ENCODE measurements at places on chromosomes 3 and 15.

DNA sequence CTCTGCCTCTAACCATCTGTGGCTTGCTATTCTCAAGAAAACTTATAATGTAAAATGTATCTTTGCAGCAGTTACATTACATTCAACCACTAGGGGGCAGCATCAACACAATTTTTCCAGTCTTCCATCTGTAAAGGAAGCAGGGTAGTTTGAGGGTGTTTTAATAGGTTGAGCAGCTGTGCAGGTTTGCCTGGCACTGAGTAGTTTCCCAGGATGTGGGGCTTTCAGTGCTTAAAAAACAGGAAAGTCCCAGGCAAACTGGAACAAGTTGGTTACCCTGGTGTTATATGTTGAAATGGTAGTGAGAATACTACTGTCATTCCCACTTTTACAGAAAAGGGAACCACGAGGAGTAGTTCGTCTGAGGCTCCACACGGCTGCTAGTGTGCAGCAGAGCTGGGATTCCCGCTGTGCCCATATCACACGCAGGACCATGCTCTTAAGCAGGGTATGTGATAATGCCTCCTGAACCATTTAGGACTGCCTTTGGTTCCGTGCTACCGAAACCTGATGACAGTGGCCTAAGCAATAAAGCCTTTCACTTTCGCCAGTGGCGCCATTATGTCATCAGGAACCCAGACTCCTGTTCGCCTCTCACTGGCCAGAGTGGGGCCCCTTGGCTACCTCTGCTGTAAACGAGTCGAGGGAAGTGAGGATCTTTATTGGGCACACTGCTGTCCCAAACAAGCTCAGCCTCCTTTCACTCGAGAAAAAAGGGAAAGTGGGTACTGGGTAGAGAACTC lies 64.7 kb upstream of the ZBTB38 start:
- DNase-seq = peak; percentile 34

DNA sequence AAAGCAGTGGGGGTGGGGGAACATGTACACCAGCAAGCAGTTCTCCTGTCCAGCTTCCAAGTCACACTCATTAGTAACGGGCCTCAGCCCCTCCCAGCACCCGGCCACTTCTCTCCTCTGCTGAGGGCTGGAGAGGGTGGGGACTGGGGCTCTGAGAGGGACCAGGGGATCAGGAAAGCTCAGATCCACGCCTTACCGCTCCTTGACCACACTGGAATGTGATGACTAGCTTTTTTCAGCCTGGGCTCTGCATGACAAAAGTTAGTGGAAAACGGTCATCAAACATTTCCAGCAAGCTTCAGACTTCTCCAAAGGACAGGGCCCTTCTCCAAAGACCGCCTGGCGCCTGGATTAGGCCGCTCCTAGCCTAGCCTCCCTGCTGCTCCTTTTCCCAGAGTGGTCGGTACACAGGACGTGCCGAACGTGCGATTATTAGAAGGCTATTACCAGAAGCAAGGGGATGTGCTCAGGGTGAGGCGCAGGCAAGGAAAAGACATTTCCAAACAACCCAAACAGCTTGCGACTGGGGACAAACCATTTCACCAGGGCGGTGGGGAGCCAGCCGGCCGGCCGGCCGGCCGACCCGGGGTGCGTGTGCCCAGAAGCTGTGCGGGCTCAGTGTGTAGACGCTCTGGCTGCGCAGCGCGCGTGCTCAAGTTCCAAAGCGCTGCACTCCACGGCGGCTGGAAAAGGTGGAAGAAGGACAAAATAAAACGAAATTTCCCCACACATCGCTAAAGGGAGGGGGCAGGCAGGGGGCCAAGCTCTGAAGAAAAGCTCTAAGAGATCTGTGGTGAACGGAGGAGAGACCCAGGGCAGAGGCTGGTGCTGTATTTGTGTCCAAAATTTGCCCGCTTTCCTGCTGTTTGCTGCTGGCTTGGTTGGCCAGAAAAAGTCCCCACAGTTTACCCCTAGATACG lies 51.0 kb upstream of the SSR3 start:
- DNase-seq = no peak

- DNase-seq = no peak
Observed at GRCh38 chr3:129106320-129106719, 15.3 kb downstream of the RAB43 start.

- no peak for DNase-seq
Observed at GRCh38 chr15:38509152-38509551, 55.2 kb downstream of the FAM98B start.

GRCh38 chr15:34109797-34110663 lies 8.1 kb downstream of the PGBD4 start:
- DNase-seq = no peak

- no peak for DNase-seq
Observed at GRCh38 chr3:16536996-16537395, 23.5 kb upstream of the RFTN1 start.

DNA sequence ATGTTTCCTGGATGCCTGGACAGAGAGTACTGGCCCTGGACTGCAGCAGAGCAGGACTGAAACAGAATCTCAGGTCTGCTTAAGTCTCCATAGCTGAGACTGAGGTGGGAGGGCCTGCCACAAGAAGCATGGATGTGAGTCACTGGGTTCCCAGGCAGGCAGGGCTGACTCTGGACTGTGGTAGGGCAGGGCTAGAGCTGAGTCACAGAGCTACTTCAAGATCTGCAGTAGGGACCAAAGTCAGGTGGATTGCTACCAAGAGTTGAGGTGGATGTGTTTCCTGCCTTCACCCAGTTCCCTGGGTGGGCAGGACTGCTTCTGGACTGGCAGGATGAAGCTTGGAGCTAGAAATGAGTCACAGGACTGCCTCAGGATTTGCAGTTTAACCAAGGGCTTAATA lies 282.9 kb downstream of the AGBL1 start:
- DNase-seq = peak; percentile 9

- no peak for DNase-seq
Observed at GRCh38 chr15:47484059-47484458, 233.2 kb upstream of the SEMA6D start.

- DNase-seq = no peak
Observed at GRCh38 chr15:79513940-79514339, 81.8 kb downstream of the MINAR1 start.

GRCh38 chr3:156492801-156493261 lies 62.1 kb downstream of the SSR3 start:
- no peak for DNase-seq

DNA sequence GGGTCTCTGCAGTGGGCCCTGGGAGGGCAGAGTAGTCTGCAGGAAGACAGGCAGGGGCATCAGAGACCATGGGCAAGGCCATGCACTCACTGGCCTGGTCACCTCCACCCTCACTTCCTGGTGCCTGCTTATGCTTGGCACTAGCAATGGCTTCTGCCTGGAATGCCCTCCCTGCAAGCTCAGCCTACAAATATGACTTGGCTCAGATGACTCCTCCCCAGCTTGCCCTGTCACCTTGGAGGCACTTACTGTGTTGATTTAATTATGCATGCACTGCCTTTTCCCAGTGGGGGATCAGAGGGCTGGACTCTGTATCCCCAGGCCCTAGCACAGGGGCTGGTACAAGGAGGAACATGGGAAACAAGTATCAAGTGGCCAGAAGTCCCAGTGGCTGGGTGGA lies 7.8 kb downstream of the C3orf18 start:
- no peak for DNase-seq

DNA sequence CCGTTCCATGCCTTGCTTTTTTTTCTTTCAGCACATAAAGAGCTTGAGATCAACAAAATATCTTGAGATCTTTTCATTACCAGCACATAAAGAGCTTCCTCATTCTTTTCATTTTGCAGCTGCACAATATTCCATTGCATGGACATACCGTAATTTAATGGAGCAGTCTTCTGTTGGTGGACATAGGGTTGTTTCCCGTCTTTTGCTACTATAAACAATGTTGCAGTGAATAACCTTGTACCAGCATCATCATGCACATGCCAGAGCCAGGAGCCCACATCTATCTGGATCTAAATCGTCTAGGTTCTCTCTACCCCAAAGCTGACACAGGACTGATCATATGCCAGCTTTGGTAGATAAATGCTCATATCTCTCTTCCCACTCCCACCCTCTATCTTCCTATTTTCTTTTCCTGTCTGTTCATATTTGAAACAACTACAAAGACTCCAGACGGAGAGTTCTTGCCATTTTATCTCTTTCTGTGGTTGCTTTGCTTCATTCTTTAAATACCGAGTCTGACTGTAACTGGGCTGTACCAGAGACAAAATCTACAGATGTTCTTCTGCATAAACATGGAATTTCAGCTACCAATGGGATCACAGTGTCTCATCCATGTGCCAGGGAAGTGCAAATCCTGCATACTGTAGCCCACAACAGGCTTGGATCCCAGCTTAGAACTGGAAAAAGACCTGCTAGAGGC lies 47.1 kb upstream of the AKAP13 start:
- no peak for DNase-seq

GRCh38 chr15:100116416-100117190 lies 225.2 kb downstream of the ADAMTS17 start:
- no peak for DNase-seq

GRCh38 chr15:66865622-66866611 lies 163.9 kb downstream of the SMAD6 start:
- no peak for DNase-seq

DNA sequence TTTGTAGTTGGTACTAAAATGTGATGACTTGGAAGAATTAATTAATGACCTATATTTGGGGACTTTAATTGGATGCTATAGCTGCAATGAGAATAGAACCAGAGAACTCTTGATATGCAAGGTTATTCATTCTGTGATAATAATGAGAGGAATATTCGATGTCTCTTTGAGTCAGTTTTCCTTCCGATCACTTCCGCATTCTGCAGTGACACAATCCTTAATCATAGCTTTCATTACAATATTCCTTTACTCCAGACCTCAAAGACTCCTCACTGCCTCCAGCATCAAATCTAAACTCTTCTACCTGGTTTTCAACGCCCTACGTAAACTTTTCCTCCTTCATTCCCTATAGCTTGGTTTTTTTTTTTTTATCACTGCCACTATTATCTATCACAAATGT lies 21.6 kb downstream of the B3GNT5 start:
- DNase-seq = no peak

- DNase-seq = no peak
Observed at GRCh38 chr15:60544581-60545264, 65.8 kb upstream of the ICE2 start.

DNA sequence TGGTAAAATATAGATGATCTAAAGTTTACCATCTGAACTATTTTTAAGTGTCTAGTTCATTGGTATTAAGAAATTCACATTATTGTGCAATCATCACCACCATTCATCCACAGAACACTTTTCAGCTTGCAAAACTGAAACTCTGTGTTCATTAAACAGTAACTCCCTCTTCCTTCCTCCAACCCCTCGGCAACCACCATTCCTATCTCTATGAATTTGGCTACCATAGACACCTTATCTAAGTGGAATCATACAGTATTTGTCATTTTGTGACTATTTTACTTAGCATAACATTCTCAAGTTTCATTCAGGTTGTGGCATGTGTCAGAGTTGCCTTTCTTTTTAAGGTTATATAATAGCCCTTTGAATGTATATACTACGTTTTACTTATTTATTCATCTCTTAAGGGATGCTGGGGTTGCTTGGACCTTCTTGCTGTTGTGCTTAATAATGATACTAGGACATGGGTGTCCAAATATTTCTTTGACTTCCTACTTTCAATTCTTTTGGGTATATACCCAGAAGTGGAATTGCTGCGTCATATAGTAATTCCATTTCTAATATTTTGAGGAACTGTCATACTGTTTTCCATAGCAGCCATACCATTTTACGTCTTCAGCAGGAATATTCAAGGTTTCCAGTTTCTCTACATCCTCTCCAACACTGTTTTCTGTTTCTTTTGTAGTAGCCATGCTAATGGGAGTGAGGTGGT lies 20.9 kb downstream of the KAT2B start:
- DNase-seq = no peak

DNA sequence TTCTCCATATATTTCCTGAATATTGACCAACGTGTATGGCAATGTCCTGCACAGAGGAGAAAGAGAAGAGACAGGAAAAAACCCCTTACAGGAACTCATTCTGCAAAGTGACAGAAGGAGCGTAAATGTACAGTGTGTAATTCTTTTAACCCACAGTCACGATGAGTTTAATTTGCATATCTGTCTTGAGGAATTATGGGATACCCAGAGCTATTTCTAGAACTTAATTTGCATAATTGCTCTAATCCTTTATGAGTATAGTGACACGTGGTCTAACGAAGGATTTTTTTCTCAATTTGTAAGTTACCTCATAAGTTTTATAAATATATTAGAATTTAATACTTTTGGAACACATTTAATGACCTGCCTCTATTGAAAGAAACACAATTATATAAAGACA lies 9.8 kb downstream of the GPR27 start:
- DNase-seq = no peak
